ENCODE measurements at places on chromosomes 1 and 21.

- peak; percentile 89 for DNase-seq
Observed at GRCh38 chr1:150560576-150561253, 11.5 kb downstream of the ADAMTSL4 start.

DNA sequence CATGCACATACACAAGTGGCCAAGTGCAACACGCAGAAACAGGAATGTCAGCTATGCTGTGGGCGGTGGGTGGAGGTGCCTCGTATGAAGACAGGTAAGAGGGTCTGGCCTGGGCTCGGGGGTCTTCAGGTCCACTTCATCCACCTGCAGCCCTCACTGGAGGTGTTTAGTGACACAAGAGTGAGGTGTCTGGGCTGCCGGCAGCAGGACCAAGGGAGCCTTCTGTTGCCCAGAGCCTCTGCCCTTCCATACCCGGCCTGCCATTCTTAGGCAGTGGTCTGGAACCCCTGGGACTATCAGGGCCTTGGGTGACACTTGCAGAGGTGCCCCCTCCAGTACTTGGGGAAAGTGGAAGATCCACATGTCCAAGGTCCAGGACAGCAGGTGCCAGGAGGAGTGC, 21.7 kb upstream of the ACTRT2 start:
- DNase-seq, result no peak

GRCh38 chr1:199815947-199816346, 211.6 kb upstream of the NR5A2 start:
- DNase-seq, result no peak

DNA sequence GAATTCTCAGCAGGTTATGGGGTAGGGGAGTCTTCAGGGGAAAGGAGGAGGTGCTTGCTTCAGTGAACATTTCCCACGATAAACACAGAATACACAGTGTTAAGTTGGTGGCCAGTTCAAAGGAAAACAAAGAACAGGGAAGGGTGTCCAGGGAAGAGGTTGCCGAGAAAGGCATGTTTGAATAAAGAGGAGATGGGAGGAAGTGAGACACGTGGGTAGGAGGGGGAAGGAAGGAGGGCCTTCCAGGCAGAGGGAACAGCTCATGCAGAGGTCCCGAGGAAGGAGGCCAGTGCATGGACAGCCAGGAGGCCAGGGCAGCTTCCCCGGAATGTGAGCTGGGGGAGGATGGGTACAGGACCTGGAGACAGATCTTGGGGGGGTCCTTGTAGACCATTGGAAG, 130.3 kb upstream of the TMEM51 start:
- DNase-seq, result no peak

GRCh38 chr1:35452106-35452774, 105.0 kb downstream of the KIAA0319L start:
- peak; percentile 16 for DNase-seq

DNA sequence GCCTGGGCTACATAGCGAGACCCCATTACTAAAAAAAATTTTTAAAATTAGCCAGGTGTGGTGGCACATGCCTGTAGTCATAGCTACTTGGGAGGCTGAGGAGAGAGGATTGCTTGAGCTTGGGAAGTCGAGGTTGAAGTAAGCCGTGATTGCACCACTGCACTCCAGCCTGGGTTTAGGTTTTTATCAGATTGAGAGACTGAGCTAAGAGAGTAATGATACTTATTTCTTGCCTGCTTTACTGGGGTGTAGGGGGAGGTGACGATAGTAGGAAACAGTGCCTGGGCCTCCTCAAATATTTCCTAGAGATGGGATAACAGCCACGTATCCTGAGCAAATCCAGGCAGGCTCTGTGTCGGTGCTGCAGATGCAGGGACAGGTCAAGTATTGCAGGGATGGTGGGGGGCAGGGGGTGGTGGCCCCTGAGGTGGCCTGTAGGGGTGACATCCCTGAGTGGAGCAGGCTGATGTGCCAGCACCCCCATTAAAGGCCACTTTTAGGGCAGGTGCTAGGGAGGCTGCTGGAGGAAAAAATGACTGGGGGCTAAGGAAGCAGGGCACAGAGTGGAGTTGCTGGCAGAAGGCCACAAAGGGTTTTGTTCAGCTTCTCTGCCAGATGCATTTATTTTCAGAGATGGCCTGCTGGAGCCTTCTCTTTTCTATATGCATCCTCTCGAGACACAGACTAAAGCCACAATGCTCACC, 130.5 kb downstream of the RHOU start:
- DNase-seq, result no peak

- no peak for DNase-seq
Observed at GRCh38 chr1:2400576-2400909, 8.9 kb downstream of the RER1 start.

GRCh38 chr1:22508991-22509390, 54.3 kb upstream of the EPHA8 start:
- DNase-seq, result no peak

GRCh38 chr1:223330466-223330865, 33.5 kb downstream of the SUSD4 start:
- no peak for DNase-seq

- DNase-seq, result no peak
Observed at GRCh38 chr1:84582802-84583587, 8.8 kb upstream of the CTBS start.

GRCh38 chr1:234775477-234776246, 165.7 kb upstream of the IRF2BP2 start:
- no peak for DNase-seq

DNA sequence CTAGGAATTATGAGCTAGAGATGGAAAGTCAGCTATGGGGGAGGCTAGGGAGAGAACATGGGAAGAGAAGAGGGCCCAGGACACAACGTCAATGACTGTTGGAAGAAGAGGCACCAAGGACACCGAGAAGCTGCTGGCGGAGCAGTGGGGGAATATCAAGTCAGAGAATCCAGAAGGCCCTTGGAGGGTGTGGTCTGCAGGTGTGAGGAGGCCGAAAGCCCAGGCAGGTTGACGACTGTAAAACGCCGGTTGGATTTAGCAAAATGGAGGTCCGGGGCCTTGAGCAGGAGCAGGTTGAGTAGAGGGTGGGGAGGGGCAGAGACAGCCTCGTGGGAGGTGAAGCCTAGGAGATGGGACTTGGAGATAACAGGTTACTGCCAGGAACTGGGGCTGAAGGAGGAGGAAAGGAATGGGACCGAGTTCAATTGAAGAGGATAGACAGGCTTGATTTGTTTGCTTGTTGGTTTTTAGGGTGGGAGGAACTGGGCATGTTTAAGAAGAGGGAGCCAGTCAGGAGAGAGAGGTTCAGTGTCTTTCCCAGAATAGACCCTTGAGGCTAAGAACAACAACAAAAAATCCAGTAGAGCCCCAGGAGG, 35.1 kb downstream of the EDN2 start:
- no peak for DNase-seq

GRCh38 chr1:162019446-162019845, 4.2 kb downstream of the OLFML2B start:
- DNase-seq, result no peak
